ENCODE measurements at places on chromosomes 4 and X. TPM values are rescaled to one million over a fixed set of nuclear protein-coding genes. Genes with fewer than 3 reads are reported as not detected.

Gene FOXP3
- total RNA-seq: not detected

Gene TMEM144
- 6.3 TPM for total RNA-seq

Gene FGB
- total RNA-seq: not detected

Gene SSX4
- not detected for total RNA-seq

Gene SERPINA7
- not detected for total RNA-seq

Gene GAB3
- total RNA-seq: 2.0 TPM

Gene SHROOM4
- 0.47 TPM for total RNA-seq

Gene SPANXD
- total RNA-seq: not detected

Data from bronchial smooth muscle cell (primary cell).